Stimulated activated CD4-positive, alpha-beta T cell treated with anti-CD3 and anti-CD28 coated beads, Interleukin-1b, Interleukin-23, amount 100 ng/mL, for 24 hours (primary cell): ENCODE measurements at places on chromosomes 2 and 18.

DNA sequence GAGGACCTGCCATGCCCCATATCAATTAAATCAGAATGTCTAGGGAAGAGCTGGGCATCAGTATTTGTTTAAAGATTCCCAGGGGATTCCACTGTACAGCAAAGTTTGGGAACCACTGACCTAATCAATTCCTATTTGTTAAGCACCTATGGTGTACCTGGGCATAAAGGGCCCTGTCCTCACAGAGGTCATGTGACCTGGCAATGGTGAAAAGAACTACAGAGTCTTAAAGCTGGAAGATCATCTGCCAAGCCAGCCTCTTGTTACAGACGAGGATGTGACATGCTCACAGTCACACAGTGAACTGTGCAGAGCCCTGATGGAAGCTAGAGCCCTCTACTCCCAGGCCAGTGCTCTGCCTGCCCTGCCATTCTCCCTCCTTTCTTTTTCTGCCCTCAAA, 23.3 kb downstream of the SLC14A2 start:
- DNase-seq = no peak

DNA sequence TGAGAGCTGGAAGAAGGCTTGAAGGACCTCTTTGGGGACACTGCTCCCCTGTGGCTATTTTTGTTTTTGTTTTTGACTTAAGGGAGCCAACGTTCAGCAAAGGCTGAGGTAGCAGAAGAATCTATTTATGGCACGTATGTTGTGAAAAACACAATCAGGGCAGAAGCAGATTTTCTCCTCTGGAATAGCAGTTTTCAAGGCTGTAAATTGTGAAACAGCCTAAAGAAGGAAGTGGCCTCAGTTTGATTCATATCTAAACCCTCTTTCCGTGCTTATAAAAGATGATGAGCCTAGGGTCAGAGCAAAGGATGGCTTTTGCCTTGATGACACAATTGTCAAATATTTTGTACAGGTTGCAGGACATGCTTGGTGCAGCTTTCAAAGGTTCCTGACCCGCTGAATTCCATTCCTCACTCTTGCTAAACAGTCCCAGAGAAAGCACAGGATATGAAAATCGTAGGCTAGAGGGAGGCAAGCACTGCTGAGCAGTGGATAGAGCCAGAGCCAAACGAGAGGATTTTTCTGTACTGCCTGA, 106.2 kb upstream of the DLX2 start:
- DNase-seq = no peak

GRCh38 chr18:33577685-33578517, at the start of gene ASXL3:
ASXL3 (plus strand) TSS chr18:33578219; CDS start chr18:33578632, 413 bp downstream.
- DNase-seq = no peak

DNA sequence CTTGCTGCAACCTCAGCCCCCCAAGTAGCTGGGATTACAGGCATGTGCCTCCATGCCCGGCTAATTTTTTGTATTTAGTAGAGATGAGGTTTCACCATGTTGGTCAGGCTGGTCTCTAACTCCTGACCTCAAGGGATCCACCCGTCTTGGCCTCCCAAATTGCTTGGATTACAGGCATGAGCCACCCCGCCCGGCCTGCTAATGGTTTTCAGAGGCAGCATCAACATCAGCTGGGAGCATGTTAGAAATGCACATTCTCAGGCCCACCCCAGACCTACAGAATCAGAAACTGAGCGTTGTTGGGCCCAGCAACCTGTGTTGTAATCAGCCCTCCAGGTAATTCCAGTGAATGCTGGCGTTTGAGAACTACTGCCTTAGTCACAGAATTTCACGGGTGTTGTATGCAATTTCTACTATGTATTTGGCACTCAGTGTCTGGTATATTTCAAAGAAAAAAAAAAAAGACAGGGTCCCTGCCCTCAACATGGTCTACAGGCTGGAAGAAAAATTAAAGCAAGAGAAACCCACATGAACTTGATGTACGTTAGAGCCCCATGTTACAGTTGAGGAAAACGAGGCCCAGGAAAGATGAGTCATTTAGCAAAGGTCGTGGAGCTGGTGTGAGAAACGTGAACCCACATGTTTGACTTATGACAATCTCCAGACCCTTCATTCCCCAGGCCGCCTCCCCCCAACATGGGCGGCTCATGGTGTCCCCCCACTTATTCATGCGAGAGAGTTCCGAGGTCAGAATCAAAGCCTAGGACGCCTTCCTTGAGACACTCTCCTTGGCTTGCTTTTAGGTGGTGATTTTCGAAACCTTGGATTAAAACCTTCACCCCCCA, 35.3 kb downstream of the SH3BP4 start:
- DNase-seq = no peak

GRCh38 chr2:194465641-194466040, 1191.4 kb upstream of the SLC39A10 start:
- DNase-seq = no peak

- no peak for DNase-seq
Observed at GRCh38 chr2:7205151-7205830, 288.1 kb downstream of the RNF144A start.

DNA sequence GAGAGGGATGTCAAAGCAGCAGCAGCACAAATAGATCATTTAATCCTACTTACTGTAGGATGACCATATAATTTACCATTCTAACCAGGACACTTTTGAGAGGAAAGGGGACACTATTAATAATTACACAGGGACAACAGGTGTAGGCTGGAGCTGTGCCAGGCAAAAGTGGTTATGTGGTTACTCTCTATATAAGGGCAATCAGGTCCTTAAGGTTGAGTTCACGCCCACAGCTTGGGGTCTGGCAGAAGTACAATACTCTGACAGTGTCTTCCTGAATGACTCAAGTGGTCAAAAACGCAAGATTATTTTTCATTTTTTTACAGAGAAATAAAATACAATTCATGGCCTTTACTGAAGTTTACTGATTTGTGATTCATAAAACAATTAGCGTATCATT, 2.8 kb downstream of the PREPL start:
- DNase-seq = peak; percentile 30

GRCh38 chr2:235512699-235513053, 18.8 kb downstream of the AGAP1 start:
- no peak for DNase-seq
